ENCODE measurements at places on chromosomes 3 and 15.

GRCh38 chr3:136311261-136311660 lies 61.1 kb downstream of the PCCB start:
- no peak for DNase-seq

DNA sequence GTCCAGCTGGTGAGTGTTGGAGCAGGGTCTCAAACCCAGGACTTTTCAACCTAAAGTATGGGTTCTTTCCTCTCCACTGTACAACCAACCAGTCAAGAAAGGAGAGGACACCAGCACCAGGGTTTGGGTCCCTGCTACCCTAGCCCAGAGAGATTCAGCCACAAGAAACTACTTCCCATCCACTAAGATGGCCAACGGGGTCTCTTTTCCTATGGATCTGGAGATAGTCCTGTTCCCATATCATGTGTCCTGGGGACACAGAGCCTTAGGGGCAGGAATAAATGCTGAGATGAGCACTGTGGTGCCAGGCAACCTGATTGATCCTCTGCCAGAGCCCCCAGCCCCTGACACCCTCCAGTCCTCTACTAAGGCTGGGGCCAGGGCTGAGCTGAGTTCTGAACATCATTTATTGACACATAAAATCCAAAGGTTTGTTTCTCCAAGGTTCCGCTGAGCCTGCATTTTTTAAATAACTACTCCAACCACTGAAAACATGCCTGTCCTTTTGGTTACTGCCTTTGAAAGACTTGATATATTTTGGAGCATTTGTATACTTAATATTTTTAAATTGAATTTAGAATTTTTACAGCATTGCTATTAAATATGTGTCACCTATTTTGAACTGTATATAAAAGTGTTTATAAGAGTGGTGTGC lies 26.0 kb downstream of the MRPL46 start:
- no peak for DNase-seq

DNA sequence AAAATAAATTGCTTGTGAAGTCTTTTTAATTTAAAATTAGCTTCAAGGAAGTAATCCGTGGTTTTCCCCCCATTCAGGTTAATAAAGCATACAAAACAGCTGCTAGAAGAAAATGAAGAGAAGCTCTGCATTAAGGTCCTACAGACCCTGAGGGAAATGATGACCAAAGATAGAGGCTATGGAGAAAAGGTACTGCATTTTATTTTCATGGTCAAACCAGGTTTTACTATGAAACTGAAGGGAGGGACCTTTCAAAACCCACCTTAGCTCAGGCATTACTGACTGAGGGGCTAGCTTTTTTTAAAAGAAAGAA lies 218.5 kb downstream of the ITPR1 start:
- no peak for DNase-seq

DNA sequence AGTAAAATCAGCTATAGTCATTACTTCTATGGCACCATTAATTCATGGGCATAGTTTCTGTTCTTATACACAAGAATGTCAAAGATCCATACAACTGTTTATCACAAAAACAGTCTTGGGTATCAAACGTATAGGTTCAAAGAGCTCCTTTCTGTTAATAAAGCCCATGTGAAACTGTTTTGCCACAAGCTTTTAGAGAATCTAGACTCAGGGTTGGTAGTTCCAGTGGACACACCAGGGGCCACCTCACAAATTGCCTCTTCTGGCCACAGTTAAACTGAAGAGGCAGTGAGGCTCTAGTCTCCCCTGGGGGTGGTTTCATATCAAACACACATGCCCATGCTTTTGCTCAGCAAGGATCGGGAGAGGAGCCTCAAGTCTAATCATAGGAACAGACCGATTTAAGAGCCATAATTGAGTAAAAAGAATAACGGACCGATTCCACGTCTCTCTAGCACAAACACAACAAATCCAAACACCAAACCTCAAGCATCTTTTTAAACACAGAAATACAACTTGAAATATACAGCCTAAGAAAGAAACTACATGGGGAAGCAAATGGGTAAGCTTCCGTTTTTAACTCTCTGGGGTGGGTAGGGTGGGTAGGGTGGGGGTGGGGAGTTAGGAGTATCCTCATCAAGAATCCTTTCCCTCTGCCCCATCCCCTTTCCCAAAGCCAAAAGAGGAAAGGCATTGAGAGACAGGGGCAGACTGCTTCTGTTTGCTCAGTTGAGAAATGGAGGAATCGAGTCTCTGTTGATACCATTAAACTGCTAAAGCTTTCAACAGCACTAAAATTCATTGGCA lies 443.3 kb downstream of the MAGI1 start:
- DNase-seq = no peak

- no peak for DNase-seq
Measured at GRCh38 chr15:91336687-91337086, 236.6 kb downstream of the SV2B start.

GRCh38 chr3:171690281-171690680 lies 120.0 kb downstream of the PLD1 start:
- DNase-seq = no peak

GRCh38 chr15:45873781-45874180 lies 239.0 kb downstream of the SQOR start:
- no peak for DNase-seq

DNA sequence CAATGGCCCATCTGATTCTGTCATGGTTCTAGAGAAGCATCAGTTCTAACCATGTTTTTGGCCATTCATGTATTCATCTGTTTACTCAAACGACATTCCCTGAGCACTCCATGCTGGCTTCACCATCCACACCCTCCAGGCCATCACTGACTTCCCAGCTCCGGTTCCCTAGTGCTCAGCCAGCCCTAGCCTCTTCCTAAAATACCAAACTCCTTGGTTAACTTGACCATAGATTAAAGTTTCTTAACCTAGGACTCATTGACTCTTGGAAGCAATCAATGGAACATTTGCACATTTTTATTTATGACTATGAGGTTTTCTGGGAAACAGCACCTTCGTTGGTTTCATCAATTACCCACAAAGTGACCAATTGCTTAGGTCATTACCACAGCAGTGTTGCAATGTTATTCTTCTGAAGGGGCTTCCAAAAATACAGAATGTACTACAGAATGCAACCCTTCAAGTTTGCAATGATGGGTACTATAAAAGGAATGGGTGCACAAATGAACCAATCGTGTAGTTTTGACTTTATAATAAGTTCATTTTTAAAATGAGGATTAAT lies 27.2 kb upstream of the SLC25A36 start:
- DNase-seq = no peak

- no peak for DNase-seq
Measured at GRCh38 chr15:85587707-85588411, 206.9 kb downstream of the KLHL25 start.

DNA sequence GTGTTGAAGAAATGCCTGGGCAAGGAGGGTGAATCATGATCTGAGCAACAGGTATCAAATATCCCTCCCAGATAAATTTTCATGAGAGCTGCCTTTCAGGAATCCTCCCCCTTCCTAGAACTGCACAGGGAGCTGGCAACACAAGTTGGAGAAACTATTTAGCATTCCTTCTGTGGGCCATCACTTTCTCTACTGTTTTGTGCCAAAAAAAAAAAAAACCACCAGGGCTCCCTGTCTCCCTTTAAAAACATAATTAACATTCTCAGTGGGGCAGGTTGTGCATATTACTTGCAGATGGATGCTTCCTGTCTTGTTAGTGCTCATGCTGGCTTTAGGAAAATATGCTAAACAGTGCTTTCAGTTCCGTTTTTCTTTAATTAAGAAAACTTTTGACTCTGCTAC lies 234.9 kb upstream of the LMCD1 start:
- no peak for DNase-seq

DNA sequence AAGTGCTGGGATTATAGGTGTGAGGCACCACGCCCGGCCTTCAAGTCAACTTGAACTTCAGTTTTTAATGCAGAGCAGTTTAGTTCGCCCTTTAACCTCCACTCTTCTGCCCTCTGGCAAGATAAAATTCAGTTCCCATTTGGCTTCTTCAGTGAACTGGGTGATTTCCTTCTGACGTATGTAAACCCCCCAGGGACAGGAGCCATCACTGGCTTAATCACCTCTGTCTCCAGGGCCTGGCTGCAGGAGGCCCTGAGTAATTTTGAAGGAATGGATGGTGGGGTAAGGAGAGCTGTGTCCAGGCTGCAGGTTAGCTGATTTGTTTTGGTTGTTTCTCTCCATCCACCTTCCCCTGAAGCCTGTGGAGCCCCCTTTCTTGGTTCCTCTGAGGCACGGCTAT lies 11.9 kb downstream of the MCM2 start:
- no peak for DNase-seq

DNA sequence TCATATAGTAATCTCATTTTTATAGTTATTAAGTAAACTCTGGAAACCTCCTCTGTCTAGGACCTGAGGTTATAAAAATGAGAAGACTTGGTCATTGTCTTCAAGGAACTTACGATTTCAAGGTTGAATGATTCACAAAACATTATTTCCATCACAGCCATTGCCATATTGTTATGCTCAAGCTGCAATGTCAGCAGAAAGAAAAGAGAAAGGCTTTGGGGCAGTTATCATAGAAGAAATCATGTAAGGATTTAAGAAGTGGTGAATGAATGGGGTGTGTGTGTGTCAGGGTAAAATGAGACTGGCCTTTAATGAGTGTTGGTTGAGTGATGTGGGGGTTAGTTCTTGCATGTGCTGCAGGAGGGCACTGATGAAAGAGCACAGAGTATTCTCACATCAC lies 346.8 kb downstream of the SQOR start:
- no peak for DNase-seq

- no peak for DNase-seq
Measured at GRCh38 chr3:148789146-148789545, 38.5 kb upstream of the CPB1 start.

DNA sequence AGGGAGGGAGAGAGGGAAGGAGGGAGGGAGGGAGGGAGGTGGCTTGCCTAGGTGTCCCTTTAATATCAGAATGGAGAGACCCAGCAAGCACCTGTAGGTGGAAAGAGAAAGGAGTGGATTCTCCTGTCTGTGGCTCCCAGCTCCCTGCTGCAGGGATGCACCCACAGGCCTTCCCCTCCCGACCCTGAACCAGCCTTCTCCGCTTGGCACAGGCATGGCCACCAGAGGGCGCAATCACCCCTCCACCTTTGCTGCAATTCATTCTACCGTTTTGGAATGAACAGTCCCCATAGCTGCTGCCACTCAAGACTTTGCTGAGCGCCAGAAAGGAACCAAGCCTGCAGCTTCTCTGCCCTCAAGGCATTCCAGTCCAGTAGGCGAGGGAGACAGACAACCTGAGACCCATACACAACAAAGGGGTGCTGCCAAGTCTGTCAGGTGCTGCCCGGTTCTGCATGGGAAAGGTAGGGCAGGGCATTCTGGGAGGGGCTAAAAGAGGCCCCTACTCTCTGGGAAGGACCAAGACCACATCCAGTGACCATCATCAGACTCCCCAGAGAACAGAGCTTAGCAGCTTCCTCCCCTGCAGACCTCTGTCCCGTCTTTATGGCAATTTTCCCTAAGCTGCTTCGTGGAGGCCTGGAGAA lies 4.9 kb downstream of the TLR9 start:
- DNase-seq = peak; percentile 73

DNA sequence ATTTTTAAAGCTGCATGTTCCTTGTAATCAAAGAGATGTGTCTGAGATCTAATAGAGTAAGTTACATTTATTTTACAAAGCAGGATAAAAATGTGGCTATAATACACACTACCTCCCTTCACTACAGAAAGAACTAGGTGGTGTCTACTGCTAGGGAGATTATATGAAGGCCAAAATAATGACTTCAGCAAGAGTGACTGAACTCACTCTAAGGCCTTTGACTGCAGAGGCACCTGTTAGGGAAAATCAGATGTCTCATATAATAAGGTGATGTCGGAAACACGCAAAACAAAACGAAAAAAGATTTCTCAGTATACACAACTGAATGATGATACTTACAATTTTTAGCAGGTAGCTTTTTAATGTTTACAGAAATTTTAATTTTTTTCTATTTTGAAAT lies 19.1 kb downstream of the B3GNT5 start:
- no peak for DNase-seq

GRCh38 chr3:195087328-195087727 lies 183.6 kb downstream of the XXYLT1 start:
- DNase-seq = peak; percentile 63

DNA sequence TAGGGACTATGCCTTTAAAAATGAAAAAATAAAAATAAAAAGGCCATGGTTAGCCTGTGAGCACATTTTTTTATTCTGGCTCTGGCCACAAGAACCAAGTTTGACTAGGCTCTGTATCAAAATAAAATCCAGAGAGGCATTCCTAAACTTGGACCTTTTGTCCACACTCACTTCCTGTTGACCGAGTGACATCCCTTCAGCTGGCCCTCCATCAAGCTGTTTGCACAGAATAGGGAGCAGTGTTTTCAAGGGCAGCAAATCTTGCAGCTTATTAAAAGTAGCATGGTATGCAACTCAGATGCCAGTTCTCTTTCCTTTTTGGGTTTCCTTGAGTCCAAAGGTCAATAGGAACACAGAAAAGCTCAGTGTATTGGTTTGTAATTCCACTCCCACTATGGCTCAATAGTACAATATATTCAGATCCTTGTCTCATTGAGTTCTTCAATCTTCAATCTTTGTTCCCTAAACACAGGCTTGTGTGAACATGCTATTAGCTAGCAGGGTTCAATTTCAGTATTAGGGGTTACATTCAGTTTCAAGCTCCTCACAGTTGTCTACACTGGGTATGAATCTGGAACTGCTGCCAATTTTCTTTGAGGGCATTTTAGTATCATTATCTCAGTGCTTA lies 244.5 kb downstream of the RBMS3 start:
- peak; percentile 13 for DNase-seq

GRCh38 chr3:71050538-71051258 lies 532.8 kb downstream of the FOXP1 start:
- DNase-seq = no peak

DNA sequence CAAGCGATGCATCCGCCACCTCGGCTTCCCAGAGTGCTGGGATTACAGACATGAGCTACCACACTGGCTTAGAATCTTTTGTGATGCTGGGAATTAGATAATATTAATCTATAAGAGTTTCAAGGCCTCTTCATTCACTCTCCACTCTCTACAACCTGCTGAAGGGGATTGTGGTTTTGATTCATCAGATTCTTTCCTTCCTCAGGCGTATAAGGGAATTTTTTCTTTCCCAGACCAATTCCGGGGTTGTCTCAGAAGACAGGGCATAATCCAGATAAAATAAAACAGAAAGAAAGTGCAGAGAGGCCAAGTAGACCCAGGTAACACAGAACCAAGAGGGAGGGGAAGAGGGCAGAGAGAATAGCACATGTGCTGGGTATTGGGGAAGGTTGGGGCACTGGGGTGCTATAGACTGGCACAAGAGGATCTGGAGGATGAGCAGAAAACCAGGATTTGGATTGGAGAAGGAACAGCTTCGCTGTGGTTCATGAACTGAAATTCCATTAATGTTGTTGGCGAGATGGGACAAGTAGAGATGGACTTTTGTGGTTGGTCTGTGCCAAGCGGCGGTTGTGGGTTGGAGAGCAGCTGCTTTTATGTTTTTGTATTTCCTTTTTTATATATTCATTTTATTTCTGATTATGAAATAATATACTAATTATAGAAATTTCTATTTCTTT lies 12.8 kb downstream of the ARL6IP5 start:
- DNase-seq = no peak

Data from DMS53 (cell line).